ENCODE measurements at places on chromosomes 3 and 15.
A peak's percentile ranks its signal among the peaks of the same experiment; 100 is the strongest.

- peak; percentile 45 for DNase-seq
Observed at GRCh38 chr15:23035964-23036566, 3.3 kb downstream of the TUBGCP5 start.

DNA sequence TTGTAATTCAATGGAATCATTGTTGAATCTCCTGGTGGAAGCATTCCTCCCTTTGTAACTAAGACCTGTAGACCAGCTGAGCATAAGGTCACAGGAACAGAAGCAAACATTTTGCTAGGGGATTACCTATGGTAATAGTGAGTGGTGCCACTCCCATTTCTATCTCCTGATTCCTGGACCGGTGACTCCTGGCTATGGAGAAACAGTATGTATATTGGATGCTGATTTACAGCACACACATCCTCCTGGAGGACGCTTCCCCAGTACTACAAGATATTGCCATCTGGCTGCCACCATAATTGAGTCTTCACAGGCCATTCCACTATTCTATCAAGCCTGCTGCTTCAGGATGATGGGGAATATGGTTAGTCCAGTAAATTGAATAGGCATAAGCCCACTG is 33.3 kb upstream of the XCR1 start:
- no peak for DNase-seq

- DNase-seq = no peak
Observed at GRCh38 chr3:167084545-167084944, 295.6 kb downstream of the ZBBX start.

- no peak for DNase-seq
Observed at GRCh38 chr3:152076148-152076547, 192.6 kb upstream of the MBNL1 start.

DNA sequence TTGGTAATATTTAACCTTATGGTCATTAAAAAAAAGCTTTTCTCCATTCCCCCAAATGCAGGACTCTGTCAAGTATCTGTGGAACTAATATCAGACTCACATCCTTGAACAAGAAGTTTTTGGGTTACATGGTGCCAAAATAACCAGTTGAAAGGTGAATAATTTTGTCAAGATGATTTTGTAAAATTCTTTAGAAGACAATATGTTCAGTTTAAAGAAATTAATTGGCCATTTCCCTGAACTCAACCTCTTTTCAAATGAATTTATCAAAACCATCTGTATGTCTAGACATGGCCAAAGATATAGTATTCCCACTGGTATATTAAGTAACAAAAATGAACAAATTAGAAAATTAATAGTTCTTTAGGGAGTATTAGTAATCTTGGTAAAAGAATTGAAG is 280.5 kb downstream of the MBNL1 start:
- DNase-seq = no peak

DNA sequence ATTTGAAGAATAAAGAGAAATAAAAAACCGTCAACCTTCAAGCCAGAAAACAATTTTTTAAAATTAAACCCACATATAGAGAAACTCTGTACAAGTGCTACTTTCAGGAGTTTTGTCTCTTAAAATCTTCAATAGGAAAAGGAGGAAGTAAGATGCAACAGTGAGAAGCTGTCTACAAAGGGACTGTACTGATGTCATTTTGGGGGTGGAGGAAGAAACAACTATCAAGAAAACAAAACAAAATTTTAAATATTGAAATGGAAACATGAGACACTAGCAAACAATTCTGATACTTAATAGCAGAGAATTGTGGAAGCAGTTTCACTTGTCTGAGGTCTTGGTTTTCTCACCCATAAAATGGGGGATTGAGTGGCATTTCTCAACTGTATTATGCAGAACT is 84.4 kb downstream of the SLMAP start:
- no peak for DNase-seq

GRCh38 chr3:45048244-45048643 is 22.1 kb downstream of the CLEC3B start:
- no peak for DNase-seq

GRCh38 chr3:142636050-142636449 is 39.9 kb downstream of the PLS1 start:
- no peak for DNase-seq

GRCh38 chr3:108847187-108847586 is 24.6 kb downstream of the TRAT1 start:
- no peak for DNase-seq

DNA sequence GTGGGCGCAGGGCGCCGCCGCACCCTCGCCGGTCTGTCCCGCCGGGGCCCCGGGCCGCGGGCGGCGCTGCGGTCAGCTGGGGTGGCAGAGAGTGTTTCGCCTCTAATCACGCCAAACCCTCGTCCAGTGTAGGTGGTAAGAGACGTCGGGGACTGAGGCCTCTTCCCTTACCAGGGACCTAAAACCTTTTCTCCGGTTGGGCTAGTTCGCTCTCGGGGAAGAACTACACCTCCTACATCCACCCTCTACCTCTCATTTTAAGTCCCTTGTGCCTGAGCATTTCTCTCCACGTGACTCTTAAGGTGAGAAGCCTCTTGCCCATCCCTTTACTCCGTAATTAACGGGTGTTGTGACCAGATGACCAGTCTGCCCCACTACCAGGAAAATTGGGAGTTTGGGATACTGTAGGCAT is 520 bp downstream of the TMEM42 start:
- DNase-seq = peak; percentile 19

- DNase-seq = no peak
Observed at GRCh38 chr3:188446766-188447165, 292.8 kb downstream of the LPP start.

- DNase-seq = no peak
Observed at GRCh38 chr3:110267304-110267845, 804.2 kb upstream of the NECTIN3 start.

GRCh38 chr3:149438981-149439380 is 35.5 kb upstream of the TM4SF4 start:
- no peak for DNase-seq

- DNase-seq = no peak
Observed at GRCh38 chr3:40593351-40593750, 68.6 kb downstream of the ZNF621 start.

All from HTR-8/SVneo (cell line).